ENCODE measurements at places on chromosomes 12 and 14.
A peak's percentile ranks its signal among the peaks of the same experiment; 100 is the strongest.

- no peak for DNase-seq
Measured at GRCh38 chr12:24977711-24978110, 28.8 kb upstream of the BCAT1 start.

DNA sequence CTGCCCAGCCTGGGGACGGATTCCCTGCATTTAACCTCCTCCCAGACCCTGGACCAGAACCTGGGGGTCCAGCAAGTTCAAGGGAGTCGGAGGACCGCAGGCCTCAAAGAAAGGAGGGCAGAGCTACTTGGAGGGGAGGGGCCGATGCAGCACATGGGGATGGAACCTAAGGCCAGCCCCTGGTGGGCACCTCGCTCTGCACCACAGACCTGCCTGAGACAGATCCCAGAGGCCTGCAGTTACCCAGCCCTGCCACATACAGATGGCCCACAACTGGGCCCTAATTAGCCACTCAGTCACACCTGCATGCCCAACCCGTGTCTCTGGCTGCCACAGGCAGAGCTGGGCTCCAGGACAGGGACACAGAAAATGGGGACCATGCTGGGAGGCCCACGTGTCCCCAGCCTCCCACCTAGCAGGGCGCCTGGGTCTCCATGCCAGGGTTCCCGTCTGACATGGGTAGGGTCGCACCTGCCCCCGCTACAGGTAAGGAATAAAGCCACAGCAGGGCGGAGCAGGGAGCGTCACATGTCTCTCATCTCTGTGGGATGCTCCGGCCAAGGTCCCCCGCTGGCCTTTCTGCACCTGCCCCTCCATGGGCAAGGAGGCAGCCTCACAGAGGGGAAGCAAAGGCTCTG, 16.7 kb downstream of the AKT1 start:
- no peak for DNase-seq

DNA sequence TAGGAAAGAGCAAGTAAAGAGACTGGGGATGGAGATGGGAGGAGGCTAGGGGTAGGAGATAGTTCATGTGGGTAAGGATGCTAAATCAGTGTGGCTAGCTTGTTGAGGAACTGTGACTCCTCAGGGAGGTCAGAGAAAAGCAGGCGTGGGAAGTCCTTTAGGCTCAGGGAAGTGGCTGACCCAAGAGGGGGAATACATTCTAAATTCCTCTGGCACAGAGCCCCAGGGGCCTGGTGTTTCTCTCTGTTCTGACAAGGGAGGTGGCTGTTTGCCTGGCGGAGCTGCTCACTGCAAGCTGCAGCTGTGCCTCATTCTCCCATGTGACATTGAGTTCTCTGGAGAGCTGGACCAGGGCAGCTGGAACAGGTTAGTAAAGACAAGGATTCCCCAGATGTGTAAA, 152.2 kb upstream of the SLC38A2 start:
- DNase-seq: no peak

DNA sequence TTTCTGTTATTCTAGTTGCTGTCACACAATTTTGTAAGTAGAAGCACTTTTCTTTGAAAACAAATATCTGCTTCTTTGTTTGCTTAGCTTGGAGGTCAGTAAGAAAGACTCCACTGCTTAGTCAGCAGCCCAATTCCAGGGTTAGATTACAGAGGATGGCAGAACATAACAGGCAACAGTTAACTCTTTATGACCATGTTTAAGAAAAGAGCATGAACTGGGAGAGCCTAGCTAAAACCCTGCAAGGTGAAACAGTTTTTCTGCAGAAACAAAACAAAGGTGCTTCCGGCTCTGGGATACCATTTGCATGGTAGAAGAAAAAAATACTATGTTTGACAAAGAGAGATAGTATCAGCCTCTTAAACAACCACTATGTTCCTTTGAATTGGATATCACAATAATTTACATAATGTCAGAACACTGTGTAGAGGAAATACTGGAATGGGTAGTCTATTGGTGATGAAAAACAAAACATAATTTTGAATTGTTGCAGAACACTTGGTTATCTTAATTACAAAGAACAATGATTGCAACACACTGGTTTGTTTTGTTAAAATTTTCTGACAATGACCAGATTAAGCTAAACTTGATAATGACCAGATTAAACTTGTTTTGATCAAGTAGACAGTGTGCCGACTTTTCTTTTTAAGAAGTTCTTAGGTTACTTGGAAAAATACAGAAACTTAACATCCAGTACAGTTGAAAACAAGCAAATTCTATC, 22.4 kb upstream of the PPM1H start:
- no peak for DNase-seq

- DNase-seq: no peak
Measured at GRCh38 chr12:52630008-52630500, 11.7 kb upstream of the KRT73 start.

GRCh38 chr14:56247495-56248200, 129.4 kb downstream of the PELI2 start:
- DNase-seq: no peak

DNA sequence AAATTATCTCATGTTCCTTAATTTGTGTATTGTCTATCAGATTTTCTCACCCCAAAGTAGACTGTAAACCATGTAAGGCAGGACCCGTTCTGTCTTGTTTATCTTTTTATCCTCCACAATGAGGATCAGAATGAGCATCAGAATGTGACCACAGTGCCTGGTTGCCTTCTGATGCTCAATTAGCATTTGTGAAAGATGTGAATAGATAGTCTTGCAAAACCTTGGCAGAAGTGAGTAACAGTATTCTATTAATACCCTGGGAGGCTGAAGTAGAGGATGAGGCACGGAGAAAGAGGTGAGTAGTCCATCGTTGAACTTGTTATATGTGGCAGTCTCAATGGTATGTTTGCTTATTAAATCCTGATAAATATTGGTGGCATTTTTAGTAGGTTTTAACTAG, 781.4 kb downstream of the NRXN3 start:
- DNase-seq: no peak

- no peak for DNase-seq
Measured at GRCh38 chr14:48023881-48024280, 348.5 kb upstream of the MDGA2 start.

DNA sequence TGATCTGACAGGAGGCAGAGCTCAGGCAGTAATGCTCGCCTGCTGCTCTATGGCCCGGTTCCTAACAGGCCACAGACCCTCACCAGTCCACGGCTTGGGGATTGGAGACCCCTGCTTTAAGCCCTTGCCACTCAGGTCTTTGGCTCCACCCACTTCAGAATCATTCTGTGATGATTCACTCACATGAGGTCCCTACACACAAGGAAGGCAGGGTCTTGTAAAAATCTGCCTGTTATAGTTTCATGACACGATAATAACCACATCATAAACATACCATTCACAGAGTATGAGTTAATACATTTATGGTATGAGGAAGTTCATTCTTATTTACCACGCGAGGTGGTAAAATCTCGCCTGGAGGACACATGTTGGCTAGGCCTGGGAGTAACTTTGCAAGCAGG, 29.0 kb upstream of the MAX start:
- DNase-seq: no peak

DNA sequence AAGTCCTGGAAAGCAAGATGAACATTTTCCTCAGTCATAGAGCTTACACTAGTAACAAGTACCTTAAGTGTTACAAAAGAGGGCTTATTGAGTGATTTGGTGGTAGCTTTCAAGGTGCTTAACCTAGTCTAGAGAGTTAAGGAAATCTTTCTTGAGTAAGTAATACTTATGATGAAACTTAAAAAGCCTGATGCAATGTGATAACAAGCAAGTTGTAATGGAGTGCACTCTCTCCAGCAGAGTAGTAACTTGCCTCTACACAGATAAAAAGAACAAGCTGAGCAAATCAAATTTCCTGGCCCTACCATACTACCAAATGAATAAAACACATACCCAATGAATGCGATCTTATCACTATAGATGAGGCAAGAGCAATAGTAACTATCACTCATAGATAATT, 639.9 kb upstream of the FBXO33 start:
- DNase-seq: no peak

- no peak for DNase-seq
Measured at GRCh38 chr12:131061041-131061806, 107.5 kb downstream of the ADGRD1 start.

DNA sequence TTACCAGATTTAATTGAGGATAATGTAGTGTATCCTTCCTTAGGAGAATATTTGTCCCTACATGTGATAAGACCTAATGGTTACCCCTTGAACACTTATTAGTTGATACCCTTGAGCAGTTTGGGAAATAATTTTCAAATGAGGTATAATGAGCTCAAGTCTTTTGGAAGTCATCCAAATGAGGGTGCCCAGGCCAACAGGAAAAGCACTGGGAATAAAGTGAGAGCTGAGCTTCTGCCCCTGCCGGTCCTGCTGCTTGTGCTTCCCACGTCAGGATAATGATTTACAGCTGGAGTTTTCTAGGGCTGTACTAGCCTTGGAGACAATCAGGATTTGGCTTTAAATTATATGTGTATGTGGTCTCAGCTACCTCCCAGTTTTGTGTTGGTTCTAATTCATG, 178.8 kb upstream of the FRMD6 start:
- no peak for DNase-seq

- no peak for DNase-seq
Measured at GRCh38 chr12:131046813-131047788, 93.4 kb downstream of the ADGRD1 start.

DNA sequence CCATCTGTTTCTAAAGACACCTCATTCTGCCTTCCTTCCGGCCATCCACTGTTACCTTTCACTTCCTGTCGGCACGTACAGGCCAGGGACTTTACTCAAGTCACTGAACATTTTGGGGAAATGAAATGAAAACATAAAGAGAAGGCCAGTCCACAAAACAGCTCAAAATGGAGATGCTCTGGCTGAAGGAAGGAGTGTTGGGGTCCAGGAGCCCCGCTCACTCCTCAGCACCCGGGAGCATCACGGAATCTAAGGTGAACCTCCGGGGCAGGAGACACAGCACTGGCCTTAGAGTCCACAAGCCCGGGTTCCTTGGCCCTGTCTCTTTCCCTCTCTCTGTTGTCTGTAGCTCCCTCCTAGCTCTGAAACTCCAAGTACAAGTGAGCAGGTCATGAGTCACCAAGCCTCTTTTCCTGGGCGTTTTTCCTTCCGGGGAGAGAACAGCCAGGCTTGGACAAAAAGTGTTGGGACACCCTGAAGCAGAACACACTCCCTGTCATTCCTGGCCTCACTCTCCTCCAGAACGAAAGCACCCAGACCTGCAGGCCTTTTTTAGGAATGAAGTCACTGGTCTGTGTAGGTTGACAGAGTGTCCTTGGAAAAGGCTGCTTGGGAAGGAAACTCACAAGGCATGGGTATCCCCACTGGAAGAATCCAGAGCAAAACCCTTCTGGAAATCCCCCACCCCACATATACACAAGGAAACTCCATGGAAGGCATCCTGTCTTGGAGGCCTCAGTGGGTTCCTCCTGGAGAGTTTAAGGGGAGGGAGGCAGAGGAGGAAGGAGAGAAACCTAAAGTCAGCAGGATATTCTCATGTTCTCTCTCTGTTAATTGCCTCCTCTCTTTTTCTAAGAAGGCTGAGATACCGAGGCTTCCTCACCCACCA, 245.3 kb downstream of the ZFP36L1 start:
- no peak for DNase-seq

GRCh38 chr14:67776653-67777322, 39.6 kb downstream of the ZFYVE26 start:
- DNase-seq: no peak

DNA sequence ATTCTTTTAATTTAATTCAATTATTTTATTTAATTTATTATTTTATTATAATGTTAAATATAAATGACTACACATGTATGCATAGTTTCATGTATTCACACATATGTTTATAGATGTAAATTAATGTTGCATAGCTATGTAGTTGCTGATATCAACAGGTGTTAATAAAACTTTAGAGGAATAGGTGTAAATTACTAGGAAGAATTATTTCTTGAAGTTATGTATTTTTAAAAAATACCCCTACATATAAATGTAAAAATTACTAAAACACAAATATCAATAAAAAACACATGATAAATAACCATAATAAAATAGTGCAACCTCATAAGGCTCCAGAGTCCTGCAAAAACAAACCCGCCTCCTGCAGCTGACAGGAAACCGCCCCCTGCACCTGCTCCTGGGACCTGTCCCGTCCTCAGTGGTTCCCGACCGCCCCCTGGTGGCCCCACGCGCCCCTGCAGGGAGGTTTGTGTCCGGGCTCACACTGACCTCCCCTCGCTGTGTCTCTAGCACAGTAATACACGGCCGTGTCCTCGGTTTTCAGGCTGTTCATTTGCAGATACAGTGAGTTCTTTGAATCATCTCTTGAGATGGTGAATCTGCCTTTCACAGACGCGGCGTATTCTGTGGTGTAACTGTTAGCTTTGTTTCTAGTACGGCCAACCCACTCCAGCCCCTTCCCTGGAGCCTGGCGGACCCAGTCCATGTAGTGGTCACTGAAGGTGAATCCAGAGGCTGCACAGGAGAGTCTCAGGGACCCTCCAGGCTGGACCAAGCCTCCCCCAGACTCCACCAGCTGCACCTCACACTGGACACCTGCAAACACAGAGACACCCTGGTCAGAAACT, 1264.0 kb downstream of the TMEM121 start:
- DNase-seq: peak; percentile 34

DNA sequence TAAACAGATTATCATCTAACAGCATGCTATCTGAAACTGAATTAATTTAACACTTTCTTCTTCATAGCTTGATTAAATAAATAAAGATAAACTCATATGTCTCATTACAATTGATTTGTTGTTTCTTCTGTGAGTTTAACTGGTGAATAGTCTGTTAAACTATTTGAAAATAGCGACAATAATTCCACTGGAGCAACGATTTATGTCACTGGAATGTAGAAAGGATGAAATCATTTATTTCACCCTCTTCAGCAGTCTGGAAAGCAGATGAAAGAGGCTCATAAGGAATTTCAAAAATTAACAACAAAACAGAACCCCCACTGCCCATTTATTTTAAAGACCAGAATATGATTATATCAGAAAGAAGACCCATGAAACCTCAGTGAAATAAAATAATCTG, 1165.1 kb upstream of the USP15 start:
- no peak for DNase-seq

GRCh38 chr12:108806346-108806745, 51.0 kb downstream of the SSH1 start:
- DNase-seq: no peak

- DNase-seq: no peak
Measured at GRCh38 chr12:104136577-104136976, 1.4 kb downstream of the NFYB start.

DNA sequence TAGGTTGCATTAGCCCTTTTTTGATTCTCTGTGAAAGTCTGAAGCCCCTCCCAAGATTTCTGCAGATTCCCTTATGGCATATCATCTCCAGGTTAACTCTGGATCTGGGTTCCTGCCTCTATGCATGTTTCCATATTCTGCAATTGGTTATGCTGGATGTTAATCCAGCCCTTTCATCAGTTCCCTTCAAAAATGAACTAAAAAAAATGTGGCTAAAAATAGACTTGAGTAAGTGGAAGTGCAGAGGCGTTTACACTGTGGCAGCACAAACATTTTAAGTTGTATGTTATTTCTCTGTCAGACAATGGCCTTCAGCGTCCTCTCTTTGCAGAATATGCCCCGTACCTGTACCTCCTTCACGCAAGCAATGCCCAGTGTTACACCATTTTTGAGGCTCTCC, 11.4 kb downstream of the MGST1 start:
- DNase-seq: no peak

DNA sequence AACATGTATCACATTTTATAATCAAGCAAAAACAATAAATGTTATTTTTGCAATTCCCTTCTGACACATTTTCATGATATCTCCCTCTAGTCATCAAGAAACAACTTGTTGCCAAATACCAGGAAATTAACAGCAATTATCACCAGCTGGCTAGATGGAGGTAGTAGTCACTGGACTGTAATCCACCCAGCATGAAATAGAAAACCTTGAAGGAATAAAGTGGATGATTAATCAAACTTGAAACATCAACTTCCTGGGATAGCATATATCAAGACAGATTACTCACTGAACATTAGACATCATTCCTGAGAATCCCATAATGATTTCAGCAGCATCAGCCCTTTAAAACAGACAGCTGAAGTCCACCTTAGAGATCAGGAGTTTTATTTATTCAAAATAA, 259.0 kb downstream of the CCDC59 start:
- no peak for DNase-seq

All from stimulated activated CD8-positive, alpha-beta memory T cell treated with anti-CD3 and anti-CD28 coated beads, Interleukin-15, amount 100 ng/mL, for 4 hours (primary cell).